Stimulated activated CD4-positive, alpha-beta T cell treated with anti-CD3 and anti-CD28 coated beads, Interleukin-1b, Interleukin-23, amount 100 ng/mL, for 4 hours (primary cell): ENCODE measurements at places on chromosomes 6 and 20.

DNA sequence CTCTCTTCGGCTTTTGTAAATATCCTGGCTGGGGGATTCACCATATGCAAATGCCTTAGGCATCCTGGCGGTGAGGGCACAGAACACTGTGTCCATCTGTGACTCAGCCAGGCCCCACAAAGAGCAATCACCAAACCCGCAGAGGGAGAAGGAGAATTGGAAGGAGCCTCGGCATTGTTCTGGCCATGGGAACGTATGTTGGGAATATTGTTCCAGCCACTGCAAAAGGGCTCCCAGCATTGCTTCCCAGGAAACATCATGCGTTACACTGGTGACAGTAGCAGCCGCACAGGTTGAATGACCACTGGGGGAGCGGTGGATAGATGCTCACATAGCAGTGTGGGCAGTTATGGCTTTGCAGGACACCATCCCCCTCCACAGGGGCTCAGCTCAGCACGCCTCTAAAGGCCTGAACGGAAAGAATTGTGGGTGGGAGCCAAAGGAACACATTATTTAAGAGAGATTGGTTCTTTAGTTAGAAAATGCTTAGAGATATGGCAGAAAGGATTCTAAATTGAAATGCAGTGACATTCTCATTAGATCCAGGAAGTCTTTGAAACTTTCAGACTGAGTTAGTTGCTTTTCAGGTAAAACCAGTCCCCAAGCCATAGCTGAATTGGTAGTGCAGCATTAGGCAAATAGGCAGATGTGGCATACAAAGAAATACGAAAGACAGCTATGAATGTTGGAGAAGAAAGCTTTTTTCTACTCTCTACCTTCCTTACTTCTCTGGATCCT, 104.3 kb downstream of the RNF144B start:
- DNase-seq, result no peak

- no peak for DNase-seq
These were observed 142.5 kb upstream of the HDDC2 start for GRCh38 chr6:125444006-125444923.

- DNase-seq, result no peak
These were observed 94.6 kb downstream of the GPR63 start for GRCh38 chr6:96742702-96743101.

DNA sequence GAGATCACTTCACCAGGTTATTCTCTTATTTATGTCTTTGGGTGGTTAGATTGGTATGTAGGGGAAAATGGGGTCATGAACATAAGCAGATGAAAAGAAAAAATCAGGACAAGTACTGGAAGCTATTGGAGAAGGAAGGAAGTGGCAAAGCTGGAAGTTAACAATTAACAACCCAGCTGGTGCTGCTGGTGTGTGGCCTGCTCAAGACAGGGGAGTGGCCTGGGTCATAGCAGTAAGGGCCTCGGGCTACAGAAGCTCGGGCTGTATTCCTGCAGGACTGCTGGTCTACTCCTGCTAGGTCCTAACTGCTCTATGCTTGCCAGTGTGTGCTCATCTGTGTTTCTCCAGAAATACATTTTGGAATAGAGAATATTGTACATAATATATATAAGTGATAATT, 19.6 kb downstream of the MYLIP start:
- no peak for DNase-seq

GRCh38 chr20:46014517-46015396, 6.0 kb downstream of the MMP9 start:
- no peak for DNase-seq

GRCh38 chr6:154763650-154764049, 30.4 kb downstream of the SCAF8 start:
- DNase-seq, result no peak

DNA sequence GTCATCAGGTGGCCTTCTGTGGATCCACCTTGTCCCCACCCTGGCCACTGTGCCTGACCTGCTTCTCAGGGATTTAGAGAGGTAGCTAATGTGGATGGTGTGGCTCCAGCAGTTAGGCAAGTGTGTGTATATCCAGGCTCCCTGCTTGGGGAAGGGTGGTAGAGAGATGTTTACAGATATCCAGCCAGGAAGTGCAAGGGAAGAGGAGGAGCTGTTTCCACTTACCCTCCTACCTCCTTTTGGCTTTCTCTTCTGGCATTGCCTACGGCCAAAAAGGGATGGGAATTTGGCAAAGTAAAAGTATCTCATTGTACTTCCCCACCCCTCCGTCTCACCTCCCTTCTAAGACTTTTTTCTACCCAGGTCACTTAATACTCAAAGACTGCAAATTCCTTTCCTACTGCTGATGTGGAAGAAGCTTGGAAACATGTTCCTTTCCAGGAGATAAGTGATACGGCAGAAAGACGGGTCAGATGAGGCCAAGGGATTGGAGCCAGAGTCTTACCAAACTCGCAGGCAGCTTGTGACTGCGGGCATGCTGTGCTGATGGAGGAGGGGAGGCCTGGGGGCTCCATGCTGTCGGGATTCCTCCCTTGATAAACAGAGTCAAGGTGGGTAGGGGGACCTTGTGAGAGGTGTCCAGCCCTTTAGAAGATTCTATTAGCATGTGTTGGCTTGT, 253.4 kb downstream of the PRL start:
- DNase-seq, result no peak

GRCh38 chr20:17625246-17626051, 55.6 kb downstream of the DSTN start:
- DNase-seq, result no peak

- DNase-seq, result no peak
These were observed 35.4 kb downstream of the CYP24A1 start for GRCh38 chr20:54138427-54138826.

- DNase-seq, result no peak
These were observed 19.8 kb upstream of the LMBRD1 start for GRCh38 chr6:69816569-69816968.

GRCh38 chr6:68364271-68364805, 270.7 kb upstream of the ADGRB3 start:
- DNase-seq, result no peak

- DNase-seq, result no peak
These were observed 71.3 kb upstream of the SLC2A12 start for GRCh38 chr6:134123666-134124208.

DNA sequence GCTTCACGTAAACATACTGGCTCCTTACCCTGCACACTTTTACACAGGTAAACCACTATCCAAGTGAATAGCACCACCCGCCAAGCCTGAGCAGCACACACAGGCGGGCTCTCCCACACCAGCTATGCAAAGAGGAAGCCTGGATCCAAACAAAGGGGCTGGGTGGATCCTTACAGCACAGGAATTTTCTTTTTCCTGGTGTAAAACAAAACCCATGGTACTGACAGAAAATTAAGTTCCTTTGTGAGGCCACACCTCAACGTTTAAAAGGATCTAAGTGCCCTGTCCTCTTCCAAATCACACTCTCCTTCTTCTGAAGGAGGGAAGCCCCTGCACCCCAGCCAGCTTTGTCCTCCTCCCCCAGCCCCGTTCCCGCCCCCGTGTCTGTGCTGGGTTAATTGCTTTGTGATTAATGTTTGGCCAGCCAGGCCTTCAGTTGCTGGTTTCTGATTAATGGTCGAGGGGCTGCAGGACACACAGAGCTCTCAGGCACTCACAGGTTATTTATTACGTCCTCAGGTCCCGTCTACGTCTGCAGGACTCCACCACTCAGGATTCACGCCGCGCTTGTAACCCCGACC, 6.1 kb downstream of the DACT2 start:
- DNase-seq, result no peak

GRCh38 chr6:136962661-136963060, 40.6 kb downstream of the SLC35D3 start:
- DNase-seq, result no peak

GRCh38 chr6:22467645-22468044, 101.7 kb upstream of the HDGFL1 start:
- DNase-seq, result no peak

- no peak for DNase-seq
These were observed 77.8 kb upstream of the SMLR1 start for GRCh38 chr6:130749402-130749801.

GRCh38 chr6:9503111-9503761, 911.6 kb downstream of the TFAP2A start:
- DNase-seq, result no peak

GRCh38 chr6:166903500-166903899, 52.9 kb downstream of the RNASET2 start:
- no peak for DNase-seq

DNA sequence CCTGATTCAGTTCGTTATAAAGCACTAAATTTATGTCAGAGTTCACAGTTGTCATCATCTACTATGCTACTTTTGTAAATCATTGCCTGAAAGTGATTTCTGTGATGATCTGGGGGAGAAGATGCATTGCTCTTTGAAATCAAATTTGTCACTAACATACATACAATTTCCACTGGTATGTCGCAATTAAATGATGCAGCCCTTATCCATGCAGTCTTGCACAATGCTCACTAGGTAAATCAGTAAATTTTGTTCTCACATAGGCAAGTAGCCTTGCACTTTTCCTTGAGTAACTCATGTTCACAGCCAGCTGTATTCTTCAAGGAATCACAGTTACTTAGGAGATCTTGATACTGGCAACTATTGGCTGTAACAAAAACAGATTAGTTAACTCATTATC, 20.8 kb downstream of the CRISP2 start:
- no peak for DNase-seq

GRCh38 chr6:161037873-161038228, 46.3 kb downstream of the MAP3K4 start:
- DNase-seq, result no peak

- DNase-seq, result peak; percentile 33
These were observed 960 bp downstream of the ATP9A start for GRCh38 chr20:51766994-51767866.

GRCh38 chr20:21302664-21303060, 469 bp upstream of the XRN2 start:
- DNase-seq, result no peak

DNA sequence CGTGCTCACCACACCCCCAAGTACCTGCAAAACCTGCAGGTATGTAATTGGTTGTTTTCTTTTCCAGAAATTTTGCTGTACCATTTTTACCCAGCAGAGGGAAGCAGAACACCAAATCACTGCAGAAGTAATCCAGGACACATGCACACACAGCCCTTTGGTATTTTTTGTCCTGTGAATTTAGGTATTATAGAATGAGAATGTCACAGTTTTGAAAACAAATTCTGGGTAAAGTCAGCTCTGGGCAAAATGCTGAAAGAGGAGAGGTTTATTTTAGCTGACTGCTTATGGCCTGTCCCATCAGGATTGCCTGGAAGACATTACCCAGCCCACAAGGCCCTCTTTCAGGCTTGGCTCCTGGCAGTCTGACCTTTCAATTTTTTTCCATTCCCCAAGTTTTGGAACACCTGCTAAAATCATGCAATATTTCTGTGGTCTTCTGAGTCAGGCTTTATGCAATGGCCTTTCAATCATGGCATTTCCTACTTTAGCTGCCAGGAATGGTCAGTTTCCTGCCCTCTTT, 3.5 kb upstream of the EFHC1 start:
- no peak for DNase-seq

GRCh38 chr6:165292657-165293056, 16.7 kb downstream of the C6orf118 start:
- no peak for DNase-seq

DNA sequence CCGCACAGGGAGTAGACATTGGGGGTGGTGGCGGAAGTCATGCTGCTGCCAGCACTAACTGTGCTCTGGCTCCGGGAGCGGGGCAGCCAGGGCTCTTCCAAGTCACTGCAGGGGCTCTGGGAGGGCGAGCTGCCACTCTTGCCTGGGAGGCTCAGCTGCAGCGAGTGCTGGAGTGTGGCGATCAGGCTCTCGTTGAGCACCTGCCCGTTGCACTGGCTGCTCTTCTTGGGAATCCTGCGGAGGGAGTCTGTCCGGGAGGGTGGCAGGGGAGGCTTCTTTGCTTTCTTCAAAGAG, 28.0 kb downstream of the HEBP2 start:
- no peak for DNase-seq

DNA sequence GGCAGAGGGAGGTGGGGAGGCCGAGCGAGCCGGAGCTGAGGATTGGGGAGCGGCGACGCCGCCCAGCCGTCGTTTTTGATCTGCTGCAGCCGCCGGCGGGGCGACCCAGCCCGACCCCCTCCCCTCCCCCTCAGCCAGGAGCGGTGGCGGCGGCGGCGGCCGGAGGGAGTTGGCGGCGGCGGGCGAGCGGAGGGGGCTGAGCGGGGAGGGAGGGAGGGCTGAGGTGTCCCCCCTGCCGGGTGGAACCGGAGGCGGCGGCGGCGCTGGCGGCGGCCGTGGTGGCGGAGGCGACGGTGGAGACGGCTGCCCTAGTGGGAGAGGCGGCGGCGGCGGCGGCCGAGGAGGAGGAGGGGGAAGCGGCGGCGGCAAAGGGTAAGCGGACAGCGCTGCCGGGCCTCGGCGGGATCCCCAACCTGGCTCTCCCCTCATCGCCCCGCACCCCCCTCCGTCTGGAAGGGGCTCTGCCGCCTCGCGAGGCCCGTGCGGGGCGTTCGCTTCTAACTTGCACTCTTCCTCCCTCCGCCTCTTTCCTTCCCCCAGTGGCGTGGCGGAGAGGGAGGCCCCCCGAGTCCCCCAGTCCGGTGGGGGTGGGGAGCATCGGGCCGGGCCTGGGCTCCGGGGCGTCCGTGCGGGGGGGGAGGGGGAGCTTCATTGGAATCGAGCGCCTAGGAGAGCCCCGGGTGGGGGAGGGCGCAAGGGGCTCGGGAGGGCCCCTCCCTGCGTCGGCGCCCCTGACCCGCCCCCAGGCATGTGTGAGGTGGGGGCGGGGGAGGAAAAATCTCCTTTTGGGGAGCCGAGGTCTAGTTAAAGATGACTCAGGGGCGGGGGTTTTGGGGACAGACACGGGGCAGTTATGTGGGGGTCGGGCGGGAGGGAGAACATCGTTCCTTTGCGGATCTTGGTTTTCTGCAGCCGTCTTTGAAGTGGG, at the start of gene TAB2:
TSS of gene TAB2 (plus strand) at position 69 of the 928 bp plus-strand sequence. CDS start 52,286 bp downstream, outside the sequence.
- DNase-seq, result peak; percentile 80

GRCh38 chr6:9745476-9745875, 669.4 kb downstream of the TFAP2A start:
- DNase-seq, result no peak

DNA sequence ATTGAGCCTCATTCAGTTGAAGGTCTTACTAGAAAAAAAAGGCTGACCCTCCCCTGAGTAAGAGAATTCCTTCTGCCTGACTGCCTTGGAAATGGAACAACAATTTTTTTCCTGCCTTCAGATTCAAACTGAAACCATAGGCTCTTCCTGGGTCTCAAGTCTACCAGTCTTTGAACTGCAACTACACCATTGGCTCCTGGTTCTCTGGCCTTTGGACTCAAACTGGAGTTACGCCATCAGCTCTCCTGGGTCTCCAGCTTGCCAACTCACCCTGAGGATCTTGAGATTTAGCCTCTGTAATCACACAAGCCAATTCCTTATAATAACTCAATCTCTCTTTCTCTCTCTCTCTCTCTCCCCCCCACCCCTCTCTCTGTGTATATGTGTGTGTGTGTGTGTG, 36.0 kb upstream of the SNX9 start:
- no peak for DNase-seq

- DNase-seq, result no peak
These were observed 523.4 kb upstream of the BTBD3 start for GRCh38 chr20:11394145-11394833.

GRCh38 chr6:143243786-143244185, 183.1 kb downstream of the AIG1 start:
- DNase-seq, result no peak

GRCh38 chr6:47335466-47335865, 25.8 kb upstream of the TNFRSF21 start:
- no peak for DNase-seq

- DNase-seq, result no peak
These were observed 719.5 kb upstream of the GJE1 start for GRCh38 chr6:141413196-141413595.

GRCh38 chr6:142566628-142567396, 265.0 kb downstream of the ADGRG6 start:
- DNase-seq, result peak; percentile 63

- no peak for DNase-seq
These were observed 260.0 kb upstream of the ECI2 start for GRCh38 chr6:4395386-4395785.
